ENCODE measurements at places on chromosomes 3 and 15. TPM values are rescaled to one million over a fixed set of nuclear protein-coding genes. Genes with fewer than 3 reads are reported as not detected.

Gene HIGD1A
- 200 TPM for total RNA-seq

Gene CCDC13
- total RNA-seq: 1.0 TPM

Gene HYAL3
- total RNA-seq: 1.7 TPM

Gene SGO1
- total RNA-seq: not detected

Gene FXR1
- 163 TPM for total RNA-seq

Gene GPR149
- not detected for total RNA-seq

Gene NTRK3
- 6.9 TPM for total RNA-seq

Gene GASK1A
- 2.6 TPM for total RNA-seq

Gene PCBP4
- 68.3 TPM for total RNA-seq

Gene FMN1
- 5.4 TPM for total RNA-seq

Gene ANKUB1
- not detected for total RNA-seq

Gene ROBO2
- total RNA-seq: 8.0 TPM
